ENCODE measurements at places on chromosomes 1 and 21.

GRCh38 chr1:7070389-7071029 lies 285.3 kb downstream of the CAMTA1 start:
- peak; percentile 23 for DNase-seq

- DNase-seq, result no peak
These were observed 317.9 kb upstream of the NFIA start for GRCh38 chr1:60764489-60764888.

DNA sequence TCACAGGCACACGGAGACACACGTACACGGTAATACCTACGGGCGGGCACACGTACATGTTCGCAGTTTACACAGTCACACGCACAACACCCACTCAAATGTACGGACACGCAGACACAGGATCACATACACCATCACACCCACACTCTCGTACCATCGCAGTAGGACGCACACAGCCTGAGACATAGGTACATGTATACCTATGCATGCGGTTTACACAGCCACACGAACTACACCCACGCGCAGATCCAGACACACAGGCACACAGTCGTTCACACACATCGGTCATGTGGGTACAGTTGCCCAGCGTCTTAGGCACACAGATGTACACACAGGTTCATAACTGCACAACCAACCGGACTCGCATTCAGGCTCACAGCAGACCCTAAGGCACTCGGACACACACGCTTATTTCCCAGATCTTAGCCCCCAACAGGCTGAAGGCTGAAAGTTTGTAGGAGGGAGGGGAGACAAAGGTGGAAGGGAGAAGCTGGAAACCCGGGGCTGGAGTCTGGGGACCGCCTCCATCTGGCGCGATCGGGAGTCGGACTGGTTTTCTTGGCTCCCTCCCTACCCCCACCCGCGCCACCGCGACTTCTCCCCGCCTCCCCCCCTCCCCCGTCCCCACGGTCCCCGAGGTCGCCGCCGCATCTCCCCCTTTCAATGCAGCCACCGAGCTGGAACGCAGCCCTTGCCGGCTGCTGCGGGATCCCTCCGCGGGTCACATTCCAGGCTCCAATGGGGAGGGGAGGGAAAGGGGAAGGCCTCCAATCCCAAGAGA lies 51.9 kb upstream of the SYNC start:
- DNase-seq, result no peak

- DNase-seq, result no peak
These were observed 89.5 kb downstream of the NEK7 start for GRCh38 chr1:198246337-198246736.

DNA sequence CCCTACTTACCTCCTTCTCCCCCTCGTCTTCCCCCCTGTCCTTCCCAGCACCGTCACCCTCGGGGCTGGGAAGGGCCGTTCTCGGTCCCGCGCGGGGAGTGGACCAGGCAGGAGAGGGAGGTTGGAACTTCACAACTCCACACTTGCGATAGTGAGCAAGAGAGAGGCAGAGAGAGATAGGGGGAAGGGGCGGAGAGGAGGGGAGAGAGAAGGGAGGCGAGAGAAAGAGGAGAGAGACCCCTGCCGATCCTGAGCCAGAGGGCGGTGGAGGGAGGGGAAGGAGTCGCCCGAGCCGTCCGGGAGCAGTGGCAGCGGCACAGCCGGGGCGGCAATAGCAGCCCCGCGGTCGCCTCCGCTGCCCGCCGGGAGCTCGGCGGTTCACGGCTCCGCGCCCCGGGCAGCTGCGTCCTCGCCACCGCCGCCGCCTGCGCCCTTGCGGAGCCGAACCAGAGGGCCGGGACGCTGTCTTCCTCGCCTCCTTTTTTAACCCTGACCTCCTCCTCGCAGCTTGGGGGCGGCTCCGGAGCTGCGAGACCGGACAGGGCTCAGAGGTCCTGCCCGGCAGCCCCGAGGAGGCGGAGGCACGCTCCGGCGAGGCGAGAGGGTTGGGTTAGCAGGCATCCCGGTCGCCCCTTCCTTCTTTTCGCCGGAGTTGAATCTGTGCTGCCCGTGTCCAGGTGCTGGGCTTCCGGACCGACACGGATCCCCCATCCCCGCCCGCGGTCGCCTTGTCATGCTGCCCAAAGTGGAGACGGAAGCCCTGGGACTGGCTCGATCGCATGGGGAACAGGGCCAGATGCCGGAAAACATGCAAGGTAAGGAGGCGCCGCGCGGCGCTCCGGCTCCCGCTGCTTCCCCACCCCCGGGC lies 11.7 kb downstream of the NR5A2 start:
- no peak for DNase-seq

DNA sequence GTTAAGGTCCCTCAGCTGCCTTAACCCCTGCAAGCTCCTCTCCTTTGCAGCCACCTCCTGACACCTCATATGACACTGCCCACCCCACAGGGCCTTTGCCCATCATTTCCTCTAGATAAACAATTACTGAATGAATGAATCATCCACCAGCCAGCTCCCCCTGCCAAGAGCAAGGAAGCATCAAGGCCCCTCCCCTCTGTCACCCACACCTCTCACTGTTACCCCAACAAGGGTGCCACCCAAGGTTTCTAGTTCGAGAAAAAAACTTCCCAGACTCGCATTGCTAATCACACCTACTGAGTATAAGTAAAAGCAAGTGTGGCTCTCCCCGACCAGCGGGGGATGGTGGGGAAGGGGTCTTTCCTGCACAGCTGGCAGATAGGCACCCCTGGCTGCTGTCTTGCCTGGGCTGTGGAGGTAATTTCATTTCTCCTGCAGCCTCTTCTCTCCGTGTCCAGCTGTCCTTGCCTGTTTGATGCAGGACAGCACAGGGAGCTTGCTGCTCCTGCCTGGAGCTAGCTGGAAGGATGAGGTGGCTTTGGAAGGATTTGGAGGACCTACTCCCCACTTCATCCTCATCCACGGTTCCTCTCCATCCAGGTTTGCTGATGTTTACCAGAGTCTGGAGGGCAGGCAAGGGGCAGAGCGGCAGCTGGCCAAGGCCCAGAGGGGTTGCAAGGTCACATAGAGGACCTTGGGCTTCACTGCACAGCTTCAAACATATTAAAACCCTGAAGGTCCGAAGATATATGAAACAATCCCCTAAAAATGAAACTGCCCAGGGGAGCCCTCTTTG lies 33.1 kb upstream of the LBR start:
- no peak for DNase-seq

DNA sequence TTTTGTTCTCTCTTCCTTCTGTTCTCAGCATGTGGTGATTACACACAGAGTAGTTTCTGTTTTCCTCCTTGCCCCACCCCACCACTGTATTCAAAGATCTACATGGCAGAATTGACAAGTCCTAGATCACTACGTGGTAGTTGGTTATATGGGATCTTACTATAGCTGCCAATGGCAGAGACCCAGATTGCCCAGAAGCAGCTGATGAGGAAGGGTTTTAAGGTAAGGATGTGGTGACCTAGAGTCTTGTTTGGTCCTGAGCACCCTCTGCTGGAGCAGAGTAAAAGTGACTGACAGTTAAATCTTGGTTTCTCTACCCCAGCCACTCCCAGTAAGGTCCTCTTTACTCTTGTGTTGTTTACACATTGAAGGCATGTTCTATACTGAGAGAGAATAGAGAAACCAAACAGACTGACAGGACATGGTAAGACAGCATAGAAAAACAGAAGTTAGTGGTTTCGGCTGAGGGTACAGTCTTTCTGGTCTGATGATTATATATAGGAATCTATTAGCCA lies 22.8 kb upstream of the STRIP1 start:
- no peak for DNase-seq

- no peak for DNase-seq
These were observed 24.7 kb downstream of the TFF3 start for GRCh38 chr21:42290505-42290904.

- no peak for DNase-seq
These were observed 73.1 kb upstream of the TSHB start for GRCh38 chr1:114956570-114956969.

DNA sequence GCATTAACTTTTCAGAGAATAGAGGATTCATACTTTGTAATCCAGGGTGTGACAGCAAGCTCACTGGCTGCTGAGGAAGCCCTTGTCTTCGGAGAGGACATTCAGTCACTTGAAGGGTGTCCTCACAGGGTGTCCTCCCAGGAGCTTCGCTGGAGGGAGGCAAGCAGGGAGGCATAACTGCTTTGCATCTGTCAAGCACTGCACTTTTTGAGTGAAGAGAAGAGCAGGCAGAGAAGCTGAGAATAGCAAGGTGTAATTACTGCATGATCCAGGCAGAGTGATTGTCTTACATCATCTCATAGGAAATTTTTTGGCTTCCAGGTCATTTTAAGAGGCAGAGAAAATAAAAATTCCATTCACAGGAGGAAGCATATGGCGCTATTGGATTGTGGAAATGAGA lies 232.5 kb upstream of the ZP4 start:
- DNase-seq, result no peak

DNA sequence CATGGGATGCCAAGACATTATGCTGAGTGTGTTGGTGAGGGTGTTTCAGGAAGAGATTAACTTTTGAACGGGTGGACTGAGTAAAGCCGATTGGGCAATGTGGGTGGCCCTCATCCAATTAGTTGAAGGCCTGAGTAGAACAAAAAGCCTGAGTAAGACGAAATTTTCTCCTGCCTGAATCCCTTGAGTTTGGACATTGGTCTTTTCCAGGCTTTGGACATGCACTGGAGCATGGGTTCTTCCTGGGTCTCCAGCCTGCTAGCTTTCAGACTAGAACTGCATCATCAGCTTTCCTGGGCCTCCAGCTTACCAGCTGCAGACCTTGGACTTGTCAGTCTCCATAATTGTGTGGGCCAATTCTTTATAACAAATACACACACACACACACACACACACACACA lies 63.6 kb downstream of the NIBAN1 start:
- DNase-seq, result no peak

- DNase-seq, result no peak
These were observed 542.5 kb upstream of the PKN2 start for GRCh38 chr1:88141499-88142074.

DNA sequence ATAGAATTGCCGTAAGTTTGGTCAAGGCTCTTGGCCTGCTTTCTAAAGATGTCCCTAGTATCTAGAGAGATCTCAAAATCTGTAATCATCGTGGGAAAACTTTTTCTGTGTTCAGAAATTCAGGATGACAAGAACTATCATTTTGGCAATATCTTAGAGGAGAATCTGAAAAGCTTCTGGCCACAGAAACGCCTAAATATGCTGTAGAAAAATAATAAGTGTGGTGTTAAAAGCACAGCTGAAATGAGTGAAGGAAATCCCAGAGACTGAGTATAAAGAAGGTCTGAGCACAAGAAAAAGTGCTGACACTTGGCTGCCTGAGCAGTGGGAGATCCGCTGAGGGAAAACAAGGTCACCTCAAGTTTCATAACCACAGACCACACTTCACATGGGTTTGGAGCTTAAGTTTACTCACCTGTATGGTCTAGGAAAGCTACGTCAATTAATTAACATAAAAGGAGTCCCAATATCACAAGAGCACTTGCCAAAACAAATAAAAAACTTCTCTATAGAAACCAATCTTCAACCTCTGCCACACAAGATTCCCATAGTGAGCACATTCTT lies 235.2 kb upstream of the IRF2BP2 start:
- DNase-seq, result no peak

DNA sequence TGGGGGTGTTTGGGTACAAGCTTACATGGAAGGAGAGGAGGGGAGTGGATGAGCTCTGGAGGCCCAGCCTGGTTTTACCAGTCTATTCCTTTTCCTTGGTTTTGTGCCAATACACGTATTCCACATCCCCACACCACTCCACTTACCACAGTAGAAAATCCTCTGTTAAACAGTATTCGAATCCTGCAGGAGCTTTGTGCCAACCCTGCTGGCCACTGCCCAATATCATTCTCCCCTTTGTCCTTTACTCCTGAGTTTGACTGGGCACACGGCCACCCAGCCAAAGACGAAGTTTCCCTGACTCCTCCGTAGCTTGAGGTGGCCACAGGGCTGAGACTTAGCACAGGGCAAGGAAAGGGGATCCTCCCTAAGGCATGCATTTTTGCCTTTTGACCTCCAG lies 61.6 kb downstream of the TMCO4 start:
- DNase-seq, result no peak

DNA sequence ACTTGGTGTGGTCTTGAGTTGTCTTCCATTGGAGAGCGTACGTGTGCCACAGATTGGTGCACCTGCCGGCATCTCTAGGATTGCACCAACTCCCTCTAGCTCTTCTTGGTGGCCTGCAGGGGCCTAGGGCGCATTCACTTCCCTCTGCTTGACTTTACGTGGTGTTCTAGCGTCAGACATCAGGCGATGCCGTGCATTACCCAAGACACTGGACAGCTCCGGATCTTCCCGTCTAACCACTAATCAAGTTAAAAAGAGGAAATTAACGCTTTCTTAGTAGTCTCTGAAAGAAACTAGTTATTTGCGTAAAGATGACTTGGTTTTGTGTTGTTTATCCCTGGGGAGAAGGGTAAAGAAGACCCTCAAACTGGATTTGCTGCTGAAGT lies 510 bp upstream of the IL10RB start:
- no peak for DNase-seq

- peak; percentile 43 for DNase-seq
These were observed 4.2 kb upstream of the IL19 start for GRCh38 chr1:206766251-206766856.

DNA sequence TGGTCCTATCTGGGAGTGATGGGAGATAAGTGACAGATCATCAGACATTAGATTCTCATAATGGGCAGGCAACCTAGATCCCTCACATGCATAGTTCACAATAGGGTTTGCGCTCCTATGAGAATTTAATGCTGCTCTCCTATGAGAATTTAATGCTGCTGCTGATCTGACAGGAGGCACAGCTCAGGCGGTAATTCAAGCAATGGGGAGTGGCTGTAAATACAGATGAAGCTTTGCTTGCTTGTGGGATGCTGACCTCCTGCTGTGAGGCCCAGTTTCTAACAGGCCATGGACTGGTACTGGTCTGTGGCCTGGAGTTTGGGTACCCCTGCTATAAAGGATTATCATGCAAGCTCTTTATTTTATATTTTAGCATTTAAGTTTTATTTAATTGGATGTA lies 72.0 kb downstream of the ZMYM4 start:
- DNase-seq, result no peak

DNA sequence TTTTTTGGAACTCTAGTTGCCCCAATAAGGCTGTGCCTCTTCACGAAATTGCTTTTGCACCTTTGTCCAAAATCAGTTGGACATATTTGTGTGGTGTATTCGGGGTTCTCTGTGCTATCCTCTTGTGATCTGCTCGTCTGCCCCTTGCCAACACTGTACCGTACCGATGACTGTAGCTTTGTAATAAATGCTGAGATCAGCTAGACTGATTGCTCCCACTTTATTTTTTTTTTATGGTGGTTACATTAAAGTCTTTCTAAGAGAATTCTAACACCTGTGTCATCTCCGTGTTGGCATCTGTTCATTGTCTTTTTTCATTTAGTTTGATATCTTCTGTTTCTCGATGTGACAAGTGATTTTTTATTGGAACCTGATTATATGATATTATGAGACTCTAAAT lies 94.1 kb downstream of the ADARB1 start:
- no peak for DNase-seq

Measured in activated naive CD4-positive, alpha-beta T cell (primary cell).